ENCODE measurements at places on chromosomes 2 and 18.

- no peak for DNase-seq
Observed at GRCh38 chr2:227252831-227253230, 72.2 kb upstream of the MFF start.

GRCh38 chr2:61470122-61470951 lies 550 bp downstream of the USP34 start:
- DNase-seq = peak; percentile 90

- DNase-seq = no peak
Observed at GRCh38 chr2:232463701-232464543, 8.0 kb downstream of the ALPI start.

- no peak for DNase-seq
Observed at GRCh38 chr2:171348056-171348455, 85.7 kb downstream of the METTL8 start.

GRCh38 chr2:198448789-198449188 lies 644.4 kb downstream of the PLCL1 start:
- DNase-seq = peak; percentile 5

GRCh38 chr2:146661473-146662096 lies 1183.2 kb upstream of the ACVR2A start:
- DNase-seq = peak; percentile 48

- no peak for DNase-seq
Observed at GRCh38 chr18:11830585-11830984, 20.6 kb upstream of the CHMP1B start.

GRCh38 chr18:47758000-47758399 lies 172.5 kb downstream of the SMAD2 start:
- peak; percentile 26 for DNase-seq

DNA sequence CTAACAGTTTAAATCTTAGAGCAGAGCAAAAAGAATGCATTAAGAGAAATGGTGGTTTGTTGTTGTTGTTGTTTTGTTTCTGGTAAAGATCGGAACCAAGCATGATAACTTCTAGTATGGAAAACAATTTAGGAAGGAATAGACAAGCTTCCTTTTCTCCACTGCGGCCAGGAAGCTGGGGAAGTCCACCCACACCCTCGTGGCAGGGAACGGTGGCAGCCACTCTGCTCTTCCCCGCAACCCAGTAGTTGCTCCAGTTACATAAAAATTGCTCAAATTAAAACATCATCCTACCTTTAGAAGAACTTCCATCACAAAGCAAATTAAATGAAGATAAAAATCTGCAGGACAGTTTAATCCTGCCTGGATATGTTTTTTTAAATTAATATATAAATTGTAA lies 113.0 kb downstream of the RBMS1 start:
- no peak for DNase-seq

DNA sequence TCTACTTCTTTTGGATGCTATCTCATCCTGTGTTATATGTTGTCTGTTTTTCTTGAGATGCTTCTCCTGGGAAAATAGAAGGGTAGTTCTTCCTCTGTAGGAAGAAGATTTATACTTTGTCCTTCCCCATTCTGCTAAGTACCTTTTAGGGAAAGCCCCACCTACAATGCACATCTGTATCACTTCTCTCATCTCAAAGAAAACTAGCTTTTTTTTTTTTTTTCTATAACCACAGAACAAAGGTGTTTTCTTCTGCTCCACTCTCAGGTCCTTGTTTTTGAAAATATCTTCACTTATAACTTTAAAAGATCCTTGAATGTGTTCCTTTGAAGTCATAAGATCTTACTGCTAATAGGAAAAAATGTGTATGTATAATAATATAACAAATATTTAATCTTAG lies 30.8 kb downstream of the CCDC150 start:
- DNase-seq = no peak

DNA sequence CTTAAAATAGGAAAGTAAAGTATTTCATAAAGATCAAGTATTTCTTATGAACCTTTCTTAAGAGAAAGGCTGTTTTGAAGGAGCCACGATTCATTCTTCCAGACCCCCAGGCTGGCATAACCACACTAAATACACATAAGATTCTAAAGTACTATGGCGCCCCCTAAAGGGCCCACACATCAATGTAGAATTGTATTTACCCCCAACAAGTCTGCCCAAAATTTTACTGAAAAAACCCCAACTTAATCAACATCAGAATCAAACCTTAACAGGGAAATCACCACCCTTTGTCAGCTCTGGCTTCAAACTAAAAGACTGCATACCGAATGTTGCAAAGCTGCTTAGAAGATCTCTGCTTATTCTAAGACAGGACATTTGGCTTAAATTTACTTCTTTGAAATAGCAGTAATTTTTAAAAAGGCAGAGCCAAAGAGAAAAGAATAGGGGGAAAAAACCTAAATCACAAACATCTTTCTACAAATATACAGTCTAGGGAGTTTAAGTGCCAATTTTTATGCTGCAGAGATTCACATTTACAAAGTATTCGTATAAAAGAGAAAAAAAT lies 20.4 kb upstream of the BCL2 start:
- peak; percentile 73 for DNase-seq

- peak; percentile 57 for DNase-seq
Observed at GRCh38 chr2:105834931-105835330, 90.2 kb downstream of the NCK2 start.

GRCh38 chr2:152396763-152397162 lies 61.8 kb downstream of the FMNL2 start:
- no peak for DNase-seq

- DNase-seq = no peak
Observed at GRCh38 chr18:8788503-8789429, 83.4 kb downstream of the MTCL1 start.

GRCh38 chr2:183078464-183079138 lies at the start of gene DUSP19:
Gene DUSP19, plus strand, starts transcription at chr2:183078747. Its CDS starts 187 bp downstream, at chr2:183078934.
- peak; percentile 97 for DNase-seq

- peak; percentile 34 for DNase-seq
Observed at GRCh38 chr2:102278720-102279390, 32.5 kb upstream of the IL1RL1 start.

DNA sequence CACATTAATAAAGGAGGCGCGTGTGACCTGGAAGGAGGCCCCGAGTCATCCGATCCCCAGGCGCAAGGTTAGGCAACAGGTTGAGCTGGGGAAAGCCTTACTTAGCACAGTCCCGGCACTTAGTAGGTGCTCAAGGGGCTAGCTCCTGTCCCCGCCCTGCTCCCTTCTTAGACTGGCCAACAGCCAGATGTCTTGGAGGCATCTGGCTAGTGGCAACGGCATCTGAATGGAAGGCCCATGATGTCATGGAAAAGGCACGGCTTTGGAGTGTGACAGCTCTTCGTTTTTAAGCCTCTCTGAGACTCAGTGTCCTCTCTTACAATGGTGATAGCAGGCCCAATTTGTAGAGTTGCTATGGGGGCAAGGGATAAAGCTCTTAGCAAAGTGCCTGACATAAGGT lies 258.3 kb downstream of the CYRIA start:
- no peak for DNase-seq

- DNase-seq = no peak
Observed at GRCh38 chr2:106825161-106825560, 60.8 kb downstream of the ST6GAL2 start.

Measured in OCI-M1 (cell line).